Naive thymus-derived CD8-positive, alpha-beta T cell (primary cell): ENCODE measurements at places on chromosomes 1 and 21. TPM values are rescaled to one million over a fixed set of nuclear protein-coding genes. Genes with fewer than 3 reads are reported as not detected.

- no peak for DNase-seq
Measured at GRCh38 chr1:70441392-70442035, 30.4 kb downstream of the CTH start.

GRCh38 chr1:241701483-241702295 lies 49.6 kb downstream of the WDR64 start:
- DNase-seq = no peak

GRCh38 chr1:234967121-234967520 lies 161.5 kb downstream of the TOMM20 start:
- DNase-seq = no peak

The MPZ gene
- not detected for polyA plus RNA-seq

- no peak for DNase-seq
Measured at GRCh38 chr1:10128101-10128765, 82.1 kb upstream of the KIF1B start.

- DNase-seq = no peak
Measured at GRCh38 chr1:46002551-46003150, 129.8 kb downstream of the PIK3R3 start.

GRCh38 chr1:216566641-216567205 lies 143.5 kb upstream of the USH2A start:
- DNase-seq = no peak

DNA sequence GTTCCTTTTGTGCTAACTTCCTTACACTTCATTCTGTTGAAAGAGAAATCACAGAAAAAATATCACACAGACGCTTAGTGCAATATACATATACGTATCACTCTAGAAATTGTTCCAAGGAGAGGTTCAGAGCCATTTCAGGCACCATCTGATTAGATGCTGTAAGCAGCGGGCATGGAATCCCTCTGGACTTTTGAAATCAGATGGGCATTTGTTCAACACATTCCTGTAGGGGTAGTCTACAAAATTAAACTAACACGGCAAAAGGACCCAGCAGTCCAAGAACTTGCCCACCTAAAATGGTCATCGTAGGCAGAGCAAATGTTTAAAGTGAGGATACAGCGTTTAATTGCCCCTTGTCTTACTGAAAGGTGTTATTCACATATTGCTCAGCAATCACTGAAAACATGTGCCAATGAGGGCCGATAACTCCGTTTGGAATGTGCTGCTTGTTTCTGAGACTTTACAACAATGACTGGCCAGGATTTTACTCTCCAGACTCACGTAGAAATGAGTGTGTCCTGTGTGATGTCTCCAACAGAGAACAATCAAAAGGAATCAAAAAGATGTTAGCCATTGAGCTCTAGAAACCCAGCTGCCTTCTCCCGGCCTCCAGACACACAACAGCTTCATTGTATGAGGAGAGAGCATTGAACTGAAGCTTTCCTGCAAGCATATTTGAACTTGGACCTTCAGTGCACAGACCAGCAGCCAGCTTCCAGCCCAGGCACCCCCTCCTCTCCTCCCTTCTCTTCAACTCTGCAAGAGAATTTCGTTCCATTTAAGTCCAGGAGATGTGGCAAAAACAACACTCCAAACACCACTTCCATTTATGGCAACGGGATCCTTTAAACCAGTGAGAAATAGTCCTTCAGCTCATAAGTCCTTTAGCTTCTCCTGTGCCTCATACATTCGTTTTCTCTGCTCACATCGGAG lies 32.1 kb upstream of the ADORA3 start:
- DNase-seq = no peak

The TRIM58 gene
- polyA plus RNA-seq = 0.12 TPM

GRCh38 chr1:195981448-195982139 lies 626.6 kb downstream of the KCNT2 start:
- no peak for DNase-seq

The LAMC2 gene
- polyA plus RNA-seq = not detected

DNA sequence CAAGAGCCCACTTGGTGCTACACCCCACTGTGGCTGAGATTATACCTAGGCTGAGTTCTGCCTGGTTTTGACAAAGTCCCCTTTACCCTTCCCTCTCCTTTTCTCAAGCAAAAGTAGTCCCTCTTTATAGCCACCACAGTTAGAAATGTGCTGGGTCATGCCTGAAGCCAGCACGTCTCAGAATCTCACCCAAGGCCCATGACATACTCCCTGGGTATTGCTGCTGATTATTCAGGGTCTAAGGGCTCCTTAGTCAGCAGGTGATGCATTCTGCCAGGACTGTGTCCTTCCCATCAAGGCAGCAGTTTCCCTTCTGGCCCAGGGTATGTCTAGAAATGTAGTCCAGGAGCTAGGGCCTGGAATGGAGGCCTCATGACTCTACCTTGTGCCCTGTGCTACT lies 67.3 kb upstream of the COX20 start:
- no peak for DNase-seq

- no peak for DNase-seq
Measured at GRCh38 chr1:167544447-167545093, 9.0 kb downstream of the CREG1 start.

- no peak for DNase-seq
Measured at GRCh38 chr1:17183388-17184160, 21.4 kb upstream of the PADI1 start.

DNA sequence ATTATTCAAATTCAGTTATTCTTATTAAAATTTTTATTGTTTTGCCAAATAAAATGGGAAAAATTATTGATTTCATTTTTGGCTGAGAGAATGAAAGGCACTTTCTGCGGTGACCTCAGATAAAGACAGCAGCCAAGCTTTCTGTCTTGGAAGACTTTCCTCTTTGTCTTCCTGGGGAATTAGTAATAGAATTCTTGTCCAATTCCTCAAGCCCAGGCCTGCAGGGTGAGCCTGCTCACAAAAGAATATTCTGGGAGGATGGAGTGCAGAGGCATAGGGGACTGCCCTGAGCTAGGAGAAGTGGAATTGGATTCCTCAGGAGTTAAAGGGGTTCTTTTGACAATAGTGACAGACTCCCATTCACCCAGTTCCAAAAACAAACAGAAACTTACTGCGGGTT lies 614.5 kb upstream of the ADGRL2 start:
- DNase-seq = no peak

DNA sequence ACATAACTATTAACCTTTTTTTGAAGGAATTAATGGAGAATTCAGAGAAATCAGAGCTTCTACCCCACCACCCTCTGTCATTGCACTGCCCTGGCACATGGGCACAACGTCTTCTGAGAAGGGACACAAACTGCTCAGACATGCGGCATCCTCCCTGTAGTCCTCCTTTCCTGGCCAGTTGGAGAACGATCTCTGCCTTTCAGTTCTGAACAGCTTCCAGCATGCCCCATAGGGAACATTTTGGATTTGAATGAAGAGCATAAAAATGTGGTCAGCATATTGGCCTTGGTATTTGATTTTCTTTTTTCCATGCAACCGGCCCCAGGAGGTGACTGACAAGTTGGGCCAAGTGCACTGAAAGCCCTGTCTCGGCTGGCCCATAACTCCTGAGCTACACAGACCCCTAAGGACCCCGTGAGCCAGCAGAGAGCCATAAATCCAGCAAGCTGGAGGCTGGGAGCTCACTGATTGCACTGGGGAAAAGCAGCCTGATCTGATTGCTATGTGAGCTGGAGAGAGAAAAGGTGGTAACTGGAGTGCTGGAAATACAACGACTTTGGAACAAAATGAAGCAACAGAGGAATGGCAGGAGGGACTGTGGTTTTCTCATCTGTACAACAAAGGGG lies 10.9 kb upstream of the BLACAT1 start:
- DNase-seq = no peak

GRCh38 chr21:41670056-41670805 lies 96.6 kb downstream of the RIPK4 start:
- no peak for DNase-seq

- DNase-seq = no peak
Measured at GRCh38 chr21:45056296-45056904, 18.0 kb upstream of the ADARB1 start.

The TMEM51 gene
- not detected for polyA plus RNA-seq

DNA sequence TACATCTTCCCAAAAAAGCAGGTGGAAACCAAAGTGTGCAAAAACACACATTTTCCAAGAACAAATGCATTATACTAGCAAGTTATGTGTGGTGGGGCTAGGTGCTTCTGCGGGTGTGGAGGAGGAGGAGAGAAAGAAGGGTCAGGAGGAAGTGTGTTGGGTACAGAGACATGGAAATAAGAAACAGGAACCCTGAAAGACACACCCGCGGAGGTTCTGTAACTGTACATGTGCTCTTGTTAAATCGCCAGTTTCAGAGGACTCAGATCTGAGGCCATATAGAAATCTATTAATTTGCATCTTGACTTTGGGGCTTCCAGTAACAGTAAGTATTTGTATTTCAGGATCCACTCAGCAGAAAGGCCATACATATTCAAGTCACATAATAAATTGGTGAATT lies 30.9 kb downstream of the ERG start:
- DNase-seq = no peak
